Fibroblast of skin of abdomen (primary cell): ENCODE measurements at places on chromosomes 5 and 9.
A peak's percentile ranks its signal among the peaks of the same experiment; 100 is the strongest.

- DNase-seq, result peak; percentile 16
Observed at GRCh38 chr5:115888027-115888426, 46.3 kb downstream of the AP3S1 start.

DNA sequence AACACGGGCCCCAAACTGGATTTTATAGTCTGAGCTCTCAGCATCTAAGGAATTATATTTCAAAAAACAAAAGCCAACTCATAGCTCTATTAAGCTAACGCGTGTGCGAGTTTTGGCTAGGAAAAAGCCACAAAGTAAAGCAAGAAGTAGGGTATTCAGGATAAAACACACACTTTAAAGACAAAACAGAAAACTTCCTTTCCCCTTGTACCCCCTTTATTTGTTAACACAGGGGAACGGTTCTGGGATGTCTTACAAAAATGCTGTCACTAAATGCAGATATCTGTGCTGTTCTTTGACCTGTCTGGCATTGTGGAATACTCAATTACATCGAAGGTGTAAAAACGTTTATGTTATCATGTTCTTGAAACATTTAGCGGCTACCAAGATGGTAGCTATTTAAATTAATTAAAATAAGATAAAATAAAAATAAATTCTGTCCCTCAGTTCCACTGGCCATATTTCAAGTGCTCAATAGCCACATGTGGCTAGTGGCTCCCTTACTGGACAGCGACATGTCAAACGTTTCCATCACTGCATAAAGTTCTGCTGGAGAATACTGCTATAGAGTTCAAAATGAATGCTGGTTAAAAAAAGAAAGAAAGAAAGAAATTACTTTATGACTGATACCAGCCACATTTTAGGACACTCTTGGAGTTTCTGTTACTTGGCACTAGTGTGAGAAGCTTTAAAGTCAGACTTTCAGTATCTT lies 7.2 kb upstream of the MEF2C start:
- DNase-seq, result no peak

DNA sequence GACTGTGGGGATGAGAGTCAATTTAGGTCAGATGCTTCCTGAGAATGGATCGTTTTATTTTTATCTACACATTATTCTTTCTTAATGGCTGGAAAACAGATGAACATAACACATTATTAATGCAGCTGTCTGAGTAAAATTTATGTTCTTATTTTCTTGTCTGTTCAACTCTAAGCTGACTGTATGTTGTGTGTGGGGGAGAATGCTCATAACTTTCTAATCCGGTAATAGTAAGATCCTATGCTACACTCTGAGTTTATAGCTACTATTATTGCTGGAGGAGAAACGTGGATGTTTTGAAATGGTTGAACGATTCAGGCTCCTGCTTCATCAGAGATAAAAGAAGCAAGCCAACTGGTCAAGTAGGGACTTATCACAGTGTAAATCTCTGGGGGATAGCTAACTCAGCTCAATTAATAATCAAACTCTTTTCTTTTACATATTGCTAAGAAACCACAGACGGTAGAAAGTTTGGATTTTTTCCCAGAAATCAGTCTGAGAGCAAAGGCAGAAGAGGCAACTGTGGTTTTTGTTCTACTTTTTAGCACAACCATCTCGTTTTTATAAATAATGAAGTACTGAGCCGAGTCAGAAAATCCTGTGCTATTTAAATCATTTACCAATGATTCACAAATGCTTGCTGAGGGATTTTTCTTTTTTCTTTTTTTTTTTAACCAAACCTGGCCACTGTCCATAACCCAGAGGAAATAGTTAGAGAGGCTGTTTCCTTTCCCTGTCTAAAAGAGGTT lies 265.0 kb upstream of the FAM174A start:
- peak; percentile 53 for DNase-seq

GRCh38 chr5:15690611-15691010 lies 190.6 kb downstream of the FBXL7 start:
- DNase-seq, result peak; percentile 77

DNA sequence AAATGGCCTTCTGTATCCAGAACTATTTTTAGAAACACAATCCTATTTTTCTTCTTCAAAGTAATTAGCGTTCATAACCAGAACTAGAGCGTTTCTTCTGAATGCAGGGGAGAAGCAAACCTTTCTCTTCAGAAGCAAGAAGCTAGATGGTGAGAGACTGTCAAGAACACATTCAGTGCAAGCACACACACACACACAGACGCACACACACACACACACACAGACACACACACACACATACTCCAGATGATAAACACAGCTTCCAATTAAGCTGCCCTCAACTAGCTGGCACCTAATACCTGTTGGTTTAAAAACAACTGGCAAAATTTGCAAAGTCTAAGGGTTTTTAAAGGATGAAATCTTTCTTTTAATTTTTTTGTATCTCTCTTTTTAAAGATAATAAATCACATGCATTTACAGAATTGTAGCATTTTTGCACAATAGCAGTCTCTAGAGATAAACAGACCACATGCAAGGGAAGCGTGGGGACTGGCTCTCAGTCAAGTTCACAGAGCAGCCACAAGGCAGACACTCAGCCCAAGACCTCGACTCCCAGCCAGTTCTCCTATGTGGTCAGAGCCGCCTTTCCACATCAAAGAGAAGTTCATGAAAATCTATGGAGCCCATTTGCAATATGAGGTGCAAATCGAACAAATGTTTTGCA lies 138.5 kb downstream of the TTLL11 start:
- peak; percentile 48 for DNase-seq

- no peak for DNase-seq
Observed at GRCh38 chr9:123689701-123690428, 240.1 kb downstream of the DENND1A start.

DNA sequence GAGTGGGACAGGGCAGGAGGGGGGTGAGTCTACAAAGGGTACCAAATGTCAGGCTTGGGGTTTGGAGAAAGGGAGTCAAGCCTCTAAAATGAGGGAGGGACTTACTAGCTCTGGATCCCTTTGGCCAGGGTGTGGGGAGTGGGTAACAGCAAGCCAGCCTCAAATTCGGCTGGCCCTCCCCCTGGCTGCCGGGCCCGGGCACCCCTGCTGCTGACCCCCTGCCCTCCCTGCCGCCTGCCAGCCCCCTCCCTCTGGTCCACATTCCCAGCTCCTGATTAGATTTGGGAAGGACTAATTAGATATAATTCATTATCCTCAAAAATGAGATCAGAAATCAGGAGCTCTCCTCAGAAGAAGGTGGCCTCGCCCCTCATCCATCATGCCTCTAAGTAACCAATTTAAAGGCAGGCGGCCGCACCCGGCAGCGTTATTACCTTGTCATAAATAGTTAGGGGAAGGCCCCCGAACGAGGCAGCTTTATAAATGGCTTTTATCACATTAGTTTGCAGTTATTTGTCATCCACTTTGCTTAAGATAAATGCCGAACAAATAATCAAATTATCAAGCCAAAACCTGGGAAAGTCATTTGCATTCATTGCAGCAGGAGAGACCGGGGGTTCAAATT lies 44.6 kb downstream of the LMX1B start:
- DNase-seq, result no peak

GRCh38 chr9:134057751-134058701 lies 9.8 kb downstream of the BRD3 start:
- no peak for DNase-seq

- peak; percentile 72 for DNase-seq
Observed at GRCh38 chr5:10387690-10388089, 34.2 kb downstream of the MARCHF6 start.

DNA sequence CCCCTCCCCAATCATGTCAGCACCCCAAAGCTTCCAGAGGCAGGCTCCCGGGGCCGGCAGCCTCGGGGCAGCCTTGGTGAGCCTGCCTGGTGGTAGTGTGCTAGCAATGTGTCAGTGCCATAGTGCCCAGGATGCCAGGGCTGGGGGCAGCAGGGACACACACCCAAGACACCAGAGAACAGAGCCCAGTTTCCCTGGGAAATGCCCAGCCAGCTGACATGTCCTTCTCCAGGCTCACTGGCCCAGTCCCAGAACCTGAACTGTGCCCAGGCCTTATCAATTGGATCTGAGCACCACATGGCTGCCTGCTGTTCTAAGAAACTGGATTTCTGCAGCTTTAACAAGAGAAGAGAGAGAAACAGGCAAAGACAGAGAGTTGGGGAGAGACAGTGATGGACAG lies 74.9 kb upstream of the LRRTM2 start:
- DNase-seq, result no peak

GRCh38 chr5:148011398-148012137 lies 52.2 kb upstream of the SPINK5 start:
- peak; percentile 55 for DNase-seq

DNA sequence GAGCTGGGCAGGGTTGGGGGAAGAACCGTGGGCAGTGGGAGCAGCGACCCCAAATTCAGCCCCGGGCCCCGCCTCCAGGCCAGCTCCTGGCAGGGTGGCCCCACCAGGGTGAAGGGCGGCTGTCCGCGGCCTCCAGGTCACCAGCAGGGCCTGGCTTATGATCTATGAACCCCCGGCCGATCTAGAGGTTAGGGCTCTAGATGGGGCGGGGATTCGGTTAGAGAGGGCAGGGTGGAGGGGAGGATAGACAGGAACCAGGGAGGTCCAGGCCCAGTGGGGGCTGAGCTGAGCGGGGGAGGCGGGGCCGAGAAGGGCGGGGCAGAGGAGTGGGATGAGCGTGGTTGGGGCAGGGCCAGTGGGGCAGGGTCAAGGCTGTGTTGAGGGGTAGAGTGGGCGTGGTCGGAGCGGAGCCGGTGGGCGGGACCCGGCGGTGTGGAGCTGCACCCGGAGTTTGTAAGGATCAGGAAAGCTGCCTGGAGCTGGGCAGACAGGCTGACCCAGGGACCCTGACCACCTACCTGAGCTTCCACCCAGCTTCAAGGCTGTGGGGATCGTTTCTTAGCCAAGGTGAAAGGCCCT lies 29.3 kb upstream of the OBP2B start:
- DNase-seq, result peak; percentile 43

DNA sequence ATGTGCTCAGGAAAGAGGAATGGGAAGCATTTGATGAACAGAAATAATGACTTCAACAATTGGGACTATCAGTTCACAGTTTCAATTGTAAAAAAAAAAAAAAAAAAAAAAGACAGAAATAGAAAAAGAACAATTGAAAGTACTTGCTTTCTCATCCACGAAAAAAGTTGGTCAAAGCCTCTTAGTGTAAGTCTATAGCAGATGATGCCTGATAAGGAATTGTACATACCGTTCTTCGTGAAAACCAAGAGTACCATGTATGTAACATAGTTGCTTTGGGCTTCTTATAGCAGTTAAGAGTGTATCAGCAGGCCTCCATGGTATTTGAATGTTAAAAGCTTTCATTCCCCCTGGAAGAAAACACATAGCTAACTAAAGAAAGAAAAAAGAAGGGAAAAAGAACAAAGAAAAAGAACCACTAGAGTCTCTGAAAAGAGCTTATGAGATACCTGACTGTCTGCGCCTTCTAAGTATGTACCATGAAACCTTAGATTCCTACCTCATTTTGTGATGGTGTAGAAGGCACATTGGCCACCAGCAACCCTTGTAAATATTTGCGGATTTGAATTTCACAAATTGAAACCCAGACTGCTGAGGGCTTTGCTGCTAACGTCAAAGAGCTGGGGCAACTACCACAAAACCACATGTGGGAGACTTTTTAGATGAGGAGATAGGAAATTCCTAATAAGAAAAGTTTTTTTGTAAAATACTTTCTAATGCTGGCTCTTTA lies 75.2 kb downstream of the TMC1 start:
- peak; percentile 31 for DNase-seq

DNA sequence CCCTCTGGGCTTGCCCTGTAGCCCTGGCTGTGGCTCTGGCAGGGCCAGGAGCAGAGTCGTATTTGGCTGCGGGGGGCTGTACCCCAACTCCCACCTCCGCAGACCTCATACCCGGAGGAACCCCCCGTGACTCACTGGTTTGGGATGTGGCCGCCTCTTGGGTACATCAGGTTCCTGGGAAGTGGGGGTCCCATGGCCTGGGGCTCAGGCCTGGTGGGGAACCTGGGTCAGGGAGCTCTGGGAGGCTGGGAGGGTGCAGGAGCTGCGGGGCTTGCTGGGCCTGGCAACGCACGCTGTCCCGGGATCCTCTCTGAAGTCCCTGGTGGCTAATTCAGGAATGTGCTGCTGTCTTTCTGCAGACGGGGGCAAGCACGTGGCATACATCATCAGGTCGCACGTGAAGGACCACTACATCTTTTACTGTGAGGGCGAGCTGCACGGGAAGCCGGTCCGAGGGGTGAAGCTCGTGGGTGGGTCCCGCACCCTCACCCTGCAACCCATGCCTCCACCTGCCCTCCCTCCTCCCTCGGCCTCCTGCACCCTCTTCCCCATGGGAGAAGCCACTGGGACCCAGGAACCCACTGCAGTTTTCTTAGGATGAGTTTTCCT lies 2.4 kb downstream of the LCN1 start:
- no peak for DNase-seq

DNA sequence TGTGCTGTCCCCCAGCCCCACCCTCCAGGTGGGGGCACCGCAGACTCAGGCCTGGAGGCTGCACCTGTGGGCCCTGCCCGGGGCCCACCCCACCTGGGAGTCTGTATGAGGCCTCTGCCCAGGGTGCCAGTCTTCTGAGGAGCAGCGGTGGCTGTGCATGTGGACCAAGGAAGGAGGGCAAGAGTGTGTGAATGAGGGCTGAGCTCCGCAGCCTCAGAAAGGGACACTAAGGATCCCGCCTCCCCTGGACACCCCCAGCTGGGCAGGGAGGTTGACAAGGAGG lies 19.1 kb downstream of the FGD3 start:
- no peak for DNase-seq

DNA sequence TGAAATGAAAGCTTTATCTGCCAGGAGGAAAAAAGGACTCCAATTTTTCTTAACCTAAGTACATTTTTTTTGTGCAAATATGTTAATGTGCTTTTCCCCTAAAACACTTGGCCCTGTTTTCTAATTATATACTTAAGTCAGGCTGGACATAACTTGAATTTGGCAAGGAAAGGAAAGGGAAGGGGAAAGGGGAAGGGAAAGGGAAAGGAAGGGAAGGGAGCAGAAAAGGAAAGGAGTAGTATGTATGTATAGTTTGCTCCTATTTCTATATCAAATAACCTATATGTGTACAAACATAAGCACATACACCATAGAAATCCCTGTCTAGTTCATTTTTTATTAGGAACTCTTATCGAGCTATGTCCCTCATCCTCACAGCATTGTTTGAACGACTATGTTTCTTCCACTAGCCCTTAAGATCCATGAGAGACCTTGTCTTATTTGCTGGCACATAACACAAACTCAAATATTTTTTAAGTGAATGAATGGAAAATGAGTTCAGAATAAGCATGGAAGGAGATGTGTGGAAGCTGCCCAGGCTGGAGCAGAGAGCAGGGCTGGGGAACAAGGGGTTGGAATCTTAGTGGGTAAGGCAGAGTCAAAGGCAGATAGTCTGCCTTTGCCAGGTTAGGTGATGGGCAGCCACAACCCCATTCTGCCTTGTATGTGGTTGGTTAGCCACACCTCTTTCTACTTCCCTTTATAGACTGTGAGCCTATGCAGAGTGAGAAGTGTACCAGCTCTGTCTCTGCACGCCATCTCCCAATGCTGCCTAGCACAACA lies 70.0 kb downstream of the KLHL3 start:
- no peak for DNase-seq

DNA sequence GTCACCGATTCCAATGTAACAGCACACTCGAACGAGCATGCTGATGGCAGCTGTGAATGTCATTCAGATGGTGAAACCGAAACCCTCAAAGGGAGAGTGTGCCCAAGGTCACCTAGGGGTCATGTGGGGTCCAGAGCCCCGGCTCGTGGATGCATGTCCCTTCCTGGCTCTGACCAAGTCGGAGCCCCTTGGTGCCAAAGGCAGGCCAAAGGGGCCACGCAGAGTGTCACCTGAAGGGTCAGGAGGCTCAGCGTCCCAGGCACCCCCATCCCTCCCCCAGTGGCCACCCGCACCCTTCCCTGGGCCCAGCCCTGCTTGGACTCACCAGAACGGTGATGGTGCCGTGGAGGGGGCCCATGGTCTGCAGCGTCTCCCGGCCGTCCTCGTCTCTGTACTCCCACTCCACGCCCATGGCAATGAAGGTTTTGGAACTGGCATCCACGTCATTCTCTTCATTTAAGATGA lies 69.5 kb downstream of the ZNF354C start:
- DNase-seq, result no peak
